ENCODE measurements at places on chromosomes 13 and 19. TPM values are rescaled to one million over a fixed set of nuclear protein-coding genes. Genes with fewer than 3 reads are reported as not detected.

GRCh38 chr13:112261924-112262323 lies 114.2 kb upstream of the SPACA7 start:
- no peak for DNase-seq

DNA sequence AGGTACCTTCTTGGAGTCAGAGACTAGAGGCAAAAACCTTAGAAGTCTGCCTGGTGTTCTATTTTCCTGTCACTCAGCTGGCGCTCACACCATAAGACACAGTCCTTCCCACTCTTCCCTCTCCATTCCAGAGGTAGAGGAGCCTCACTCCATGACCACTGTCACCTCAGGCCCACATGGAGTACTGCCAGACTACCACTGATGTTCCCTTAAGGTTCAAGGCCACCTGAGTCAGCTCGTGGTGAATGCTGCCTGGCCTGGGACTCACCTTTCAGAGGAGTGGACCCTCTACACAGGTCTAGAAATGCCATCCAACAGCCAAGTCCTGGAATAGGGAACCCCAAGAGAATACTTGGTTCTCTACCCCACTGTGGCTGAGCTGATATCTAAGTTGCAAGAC lies 29.9 kb downstream of the RGCC start:
- no peak for DNase-seq

Gene CAPS
- 5.8 TPM for total RNA-seq

Gene KCNC3
- total RNA-seq = 4.3 TPM

Gene MBD3L2
- total RNA-seq = 2.3 TPM

Gene MISP
- total RNA-seq = 2.8 TPM
